ENCODE measurements at places on chromosomes 5 and 9.

- DNase-seq: no peak
Observed at GRCh38 chr5:38745836-38746732, 99.7 kb upstream of the OSMR start.

- DNase-seq: no peak
Observed at GRCh38 chr9:70486127-70486526, 71.7 kb upstream of the KLF9 start.

DNA sequence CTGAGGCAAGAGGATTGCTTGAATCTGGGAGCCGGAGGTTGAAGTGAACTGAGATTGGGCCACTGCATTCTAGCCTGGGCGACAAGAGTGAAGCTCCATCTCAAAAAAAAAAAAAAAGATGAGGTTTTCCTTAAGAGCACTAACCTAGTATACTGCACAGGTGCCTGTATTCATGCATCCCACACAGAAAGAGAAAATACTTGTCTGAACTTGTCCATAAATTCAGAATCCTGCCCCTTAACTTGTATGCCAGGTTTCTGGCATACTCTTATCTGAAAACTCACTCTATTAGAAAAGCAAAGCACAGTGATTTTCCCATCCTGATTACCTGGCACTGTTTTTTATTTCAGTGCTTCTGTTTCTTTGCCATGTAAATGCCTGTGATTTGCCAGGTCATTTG lies 125.3 kb upstream of the CDKN2B start:
- DNase-seq: no peak

- no peak for DNase-seq
Observed at GRCh38 chr5:154466147-154466546, 11.9 kb downstream of the HAND1 start.

DNA sequence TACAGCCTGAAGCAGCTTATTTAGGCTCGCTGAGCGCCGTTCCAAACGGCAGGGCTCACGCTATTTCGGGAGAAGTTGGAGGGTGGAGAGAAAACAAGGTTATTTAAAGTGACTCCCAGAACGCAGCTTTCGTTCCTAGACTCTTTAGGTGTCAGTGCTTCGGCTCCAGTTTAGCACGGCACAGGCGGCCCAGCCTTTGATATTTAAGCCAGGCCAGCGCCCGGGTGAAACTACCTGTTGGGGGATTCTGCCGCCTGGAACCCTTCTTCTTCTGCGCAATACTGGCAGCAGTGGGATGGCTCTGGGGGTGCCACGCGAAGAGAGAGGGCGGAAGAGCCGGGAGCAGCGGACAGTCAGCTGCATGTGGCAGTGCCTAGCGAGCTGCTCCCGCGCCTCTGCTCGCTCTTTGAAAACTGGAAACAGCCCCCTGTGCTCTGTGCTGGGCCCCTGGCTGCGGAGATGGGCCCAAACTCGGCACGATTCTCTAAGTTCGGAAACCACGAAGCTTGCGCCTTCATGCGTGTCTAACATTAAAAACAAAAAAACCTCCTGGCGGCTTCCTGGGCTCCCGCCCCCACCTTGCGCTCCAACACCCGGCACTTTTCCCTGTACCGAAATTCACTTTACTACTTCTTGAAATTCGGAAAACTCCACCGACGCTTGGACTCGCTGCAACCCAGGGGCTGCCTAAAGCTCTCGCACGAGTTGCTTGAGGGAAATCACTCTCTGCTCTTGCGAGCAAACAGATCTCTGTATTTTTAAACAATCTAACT lies 34.6 kb upstream of the NFIB start:
- no peak for DNase-seq

GRCh38 chr9:90085633-90086032 lies 480.8 kb downstream of the GADD45G start:
- no peak for DNase-seq

DNA sequence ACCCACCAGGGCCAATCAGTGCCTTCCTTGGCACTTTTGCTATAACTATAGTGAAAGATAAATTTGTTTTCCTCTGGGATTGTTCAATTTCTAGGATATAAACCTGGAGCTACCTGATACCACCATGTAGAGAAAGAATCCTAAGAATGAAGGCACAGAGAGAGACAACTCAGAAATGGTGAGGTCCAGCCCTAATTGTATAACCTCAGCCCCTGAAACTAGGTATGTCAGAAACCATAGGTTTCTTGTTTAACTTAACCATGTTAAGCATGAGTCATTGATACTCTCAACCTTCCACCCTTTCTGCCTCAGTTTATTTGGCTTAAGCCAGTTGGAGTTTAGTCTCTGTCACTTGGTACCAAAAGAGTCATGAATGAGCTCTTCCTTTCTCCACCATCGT lies 4.6 kb upstream of the SPZ1 start:
- no peak for DNase-seq

DNA sequence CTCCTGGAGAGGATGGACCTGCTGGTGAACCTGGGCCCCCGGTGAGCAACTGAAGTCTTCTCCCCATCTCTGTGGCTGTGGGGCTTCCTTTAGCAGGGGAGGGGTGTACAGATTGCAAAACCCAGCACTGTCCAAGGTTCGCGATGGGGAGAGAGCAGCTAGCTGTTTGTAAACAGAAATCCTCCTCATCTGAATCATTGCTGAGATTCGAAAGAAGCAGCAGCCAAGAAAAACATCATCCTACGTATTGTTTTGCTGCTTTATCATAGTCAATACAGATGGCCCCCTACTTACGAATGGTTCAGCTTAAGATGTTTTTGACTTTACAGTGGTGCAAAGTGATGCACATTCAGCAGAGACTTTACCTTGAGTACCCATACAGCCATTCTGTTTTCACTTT lies 80.0 kb upstream of the TGFBR1 start:
- DNase-seq: no peak

DNA sequence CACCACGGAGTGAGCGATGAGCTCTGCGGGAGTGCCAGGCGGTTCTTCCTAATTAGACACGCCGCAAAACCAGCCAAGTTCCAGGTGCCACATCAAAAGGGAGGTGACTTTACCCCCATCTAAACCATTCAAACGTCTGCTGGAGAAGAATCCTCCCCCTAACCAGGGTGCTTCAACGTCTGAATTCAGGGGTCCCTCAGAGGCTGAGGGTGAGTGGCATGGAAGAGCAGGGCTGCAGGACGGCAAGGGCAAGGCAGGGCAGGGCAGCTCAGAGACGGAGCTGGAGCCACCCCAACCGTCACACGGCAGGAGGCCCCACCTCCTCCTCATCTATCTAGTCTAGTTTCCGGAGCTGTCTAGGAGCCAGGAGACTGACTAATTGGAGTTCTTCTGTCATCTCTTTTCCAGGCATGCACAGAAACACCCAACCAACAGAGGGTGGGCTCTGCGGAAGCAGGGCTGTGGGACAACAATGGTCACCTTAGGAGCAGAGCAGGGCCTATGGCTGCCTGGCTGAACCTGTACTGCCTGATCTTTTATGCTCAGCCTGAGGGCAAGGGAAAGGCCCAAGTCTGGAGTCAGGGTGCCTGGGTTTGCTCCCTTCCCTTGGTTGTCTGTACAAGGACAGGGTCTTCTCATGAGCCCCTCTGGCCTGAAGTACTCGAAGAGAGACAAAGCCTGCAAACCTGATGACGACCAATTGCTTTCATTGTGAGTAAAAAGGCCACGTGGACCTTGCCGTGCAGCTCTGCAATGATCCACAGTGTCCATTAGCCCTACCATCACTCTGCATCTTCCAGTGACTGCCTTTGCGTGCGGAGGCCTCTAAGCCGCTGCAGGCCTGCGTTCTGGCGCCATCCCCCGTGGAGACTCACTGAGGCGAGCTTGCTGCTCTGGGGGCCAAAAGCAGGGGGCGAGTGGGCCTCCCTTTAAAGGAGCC lies 81.0 kb upstream of the SLC25A51 start:
- DNase-seq: no peak

DNA sequence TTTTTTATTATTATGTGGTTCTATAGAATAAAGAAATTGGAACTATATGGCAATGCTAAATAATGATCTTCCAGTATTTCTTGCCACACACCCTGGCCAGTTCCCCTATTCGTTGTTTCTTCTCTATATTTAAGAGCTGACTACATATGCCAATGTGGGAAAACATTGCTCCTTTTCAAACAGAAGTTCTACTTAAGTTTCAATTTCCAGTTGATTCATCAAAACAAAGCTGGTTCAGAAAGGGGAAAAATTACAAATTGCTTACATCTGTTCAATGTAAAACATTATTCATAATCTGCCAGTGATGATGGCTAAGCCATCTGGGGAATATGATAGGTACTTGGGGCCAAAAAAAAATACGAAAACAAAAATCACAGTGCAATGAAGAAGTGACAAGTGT lies 76.9 kb downstream of the ST8SIA4 start:
- no peak for DNase-seq

DNA sequence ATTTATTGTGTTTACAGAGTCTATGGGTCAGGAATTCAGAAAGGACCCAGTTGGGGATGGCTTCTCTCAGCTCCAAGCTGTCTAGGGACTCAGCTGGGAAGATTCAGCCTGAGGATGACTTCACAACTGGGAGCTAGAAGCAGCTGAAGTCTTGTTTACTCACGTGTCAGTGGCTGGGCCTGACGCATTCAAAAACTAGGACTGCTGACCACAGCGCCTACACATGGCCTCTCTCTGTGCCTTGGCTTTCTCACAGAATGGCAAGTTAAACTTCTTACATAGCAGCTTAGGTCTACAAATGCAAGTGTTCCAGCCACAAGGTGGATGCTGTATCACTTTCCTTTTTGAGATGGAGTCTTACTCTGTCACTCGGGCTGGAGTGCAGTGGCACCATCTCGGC lies 16.3 kb upstream of the PPP2CA start:
- no peak for DNase-seq

GRCh38 chr9:129064499-129064908 lies 16.4 kb upstream of the DOLPP1 start:
- no peak for DNase-seq

DNA sequence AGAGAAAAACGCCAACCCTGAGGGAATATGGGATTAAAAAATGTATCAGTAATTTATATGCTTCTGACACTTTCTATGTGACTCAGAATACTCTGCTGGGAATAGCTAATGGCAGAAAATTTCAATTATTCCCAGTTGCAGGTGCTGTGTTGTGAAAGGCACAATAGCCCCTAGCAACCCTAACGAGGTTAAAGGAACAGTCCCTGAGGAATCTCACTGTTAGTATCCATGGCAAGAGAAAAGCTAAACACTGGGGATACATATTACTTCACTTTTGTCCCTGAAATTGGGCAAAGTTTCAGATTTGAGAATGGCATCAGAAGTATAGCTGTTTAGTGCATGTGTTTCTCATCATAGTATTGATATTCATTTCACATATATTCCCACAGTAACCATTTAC lies 555.0 kb downstream of the RAB3C start:
- DNase-seq: no peak

DNA sequence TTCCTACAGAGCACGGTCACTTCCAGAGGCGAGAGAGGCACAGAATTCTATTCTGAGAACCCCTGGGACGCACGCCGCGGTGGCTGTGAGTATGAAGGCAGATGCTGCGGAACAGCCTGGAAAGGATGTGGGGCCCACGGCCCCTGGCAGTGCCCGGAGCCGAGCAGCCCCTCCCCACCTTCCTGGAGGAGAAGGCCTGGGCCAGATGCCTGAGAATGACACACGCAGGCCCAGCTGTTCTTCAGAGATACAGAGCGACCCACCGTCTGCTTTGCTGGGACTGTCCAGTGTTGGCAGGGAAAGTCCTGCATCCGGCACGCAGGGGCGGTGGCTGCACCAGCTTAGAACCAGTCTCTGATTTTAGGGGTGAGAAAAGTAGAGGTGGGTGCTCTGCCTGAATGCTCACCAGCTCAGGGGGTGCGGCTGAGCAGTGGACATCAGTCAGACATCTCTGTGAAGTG lies 116.7 kb upstream of the LPCAT1 start:
- DNase-seq: no peak

GRCh38 chr5:109161914-109162683 lies 247.7 kb downstream of the PJA2 start:
- no peak for DNase-seq

DNA sequence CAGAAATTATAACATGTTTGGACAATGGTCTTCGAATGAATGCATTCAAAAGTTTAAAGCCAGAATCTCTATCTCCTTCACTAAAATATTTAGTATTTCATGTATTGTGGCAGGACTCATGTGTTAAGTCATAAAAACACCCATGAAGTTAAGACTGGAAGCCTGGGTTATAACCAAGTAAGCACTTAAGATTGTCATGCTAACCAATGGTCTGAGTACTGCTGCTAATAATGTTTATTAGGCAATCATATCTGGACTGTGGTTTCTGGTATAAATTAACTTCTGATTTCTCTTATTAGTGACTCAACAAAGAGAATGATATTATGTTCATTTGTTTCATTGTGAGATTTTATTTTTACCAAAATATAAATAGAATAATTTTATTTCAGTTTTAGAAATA lies 297.9 kb upstream of the EDIL3 start:
- no peak for DNase-seq

- DNase-seq: no peak
Observed at GRCh38 chr5:179405426-179406030, 60.3 kb upstream of the ADAMTS2 start.

- no peak for DNase-seq
Observed at GRCh38 chr5:171390883-171391677, 3.4 kb downstream of the NPM1 start.
